ENCODE measurements at places on chromosomes 16 and 17.

- no peak for DNase-seq
These were observed 34.1 kb upstream of the MMP2 start for GRCh38 chr16:55444754-55445485.

- DNase-seq: no peak
These were observed 64.3 kb downstream of the CENPV start for GRCh38 chr17:16288860-16289571.

GRCh38 chr16:11076259-11077018 is 132.1 kb downstream of the CLEC16A start:
- no peak for DNase-seq

DNA sequence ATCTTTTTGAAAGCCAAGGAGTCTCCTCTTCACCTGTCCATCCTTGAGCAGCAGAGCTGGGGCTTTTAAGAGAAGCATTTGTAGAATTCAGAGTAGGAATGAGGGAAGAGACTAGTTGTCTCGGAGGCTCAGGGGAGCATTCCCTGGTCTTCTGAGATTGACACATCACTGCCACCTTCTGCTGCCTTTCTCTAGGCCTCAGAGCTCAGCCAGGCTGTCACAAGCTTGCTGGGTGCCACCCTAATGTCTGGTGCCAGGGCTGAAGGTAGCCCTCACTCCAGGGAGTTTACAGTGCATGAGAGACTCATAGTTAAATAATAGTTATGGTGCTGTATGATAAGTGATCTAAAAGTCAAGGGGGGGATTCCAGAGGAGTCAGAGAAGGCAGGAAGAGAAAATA is 39.7 kb downstream of the B9D1 start:
- no peak for DNase-seq

DNA sequence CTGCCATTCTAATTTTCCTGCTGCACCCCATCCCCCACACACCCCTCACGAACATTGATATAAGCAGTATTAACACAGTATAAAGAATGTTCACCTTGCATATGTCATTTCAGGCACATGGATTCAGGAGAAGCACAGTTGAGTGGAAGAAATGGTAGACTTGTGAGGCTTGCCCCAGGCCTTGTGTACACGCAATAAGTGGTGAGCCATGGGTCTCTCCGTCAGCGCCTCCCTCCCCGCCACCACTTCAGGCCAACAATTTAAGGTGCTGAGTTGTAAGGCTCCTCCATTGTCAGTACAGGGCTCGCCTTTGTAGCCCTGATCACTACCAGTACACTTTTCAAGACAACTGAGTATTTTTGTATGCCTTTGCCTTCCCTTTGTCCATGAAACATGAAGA is 12.2 kb upstream of the CLEC18C start:
- DNase-seq: no peak

GRCh38 chr16:23847948-23848347 is 12.2 kb downstream of the PRKCB start:
- no peak for DNase-seq

GRCh38 chr17:6108382-6108781 is 38.2 kb downstream of the WSCD1 start:
- no peak for DNase-seq

- no peak for DNase-seq
These were observed 212.3 kb downstream of the SHISA9 start for GRCh38 chr16:13113741-13114140.

DNA sequence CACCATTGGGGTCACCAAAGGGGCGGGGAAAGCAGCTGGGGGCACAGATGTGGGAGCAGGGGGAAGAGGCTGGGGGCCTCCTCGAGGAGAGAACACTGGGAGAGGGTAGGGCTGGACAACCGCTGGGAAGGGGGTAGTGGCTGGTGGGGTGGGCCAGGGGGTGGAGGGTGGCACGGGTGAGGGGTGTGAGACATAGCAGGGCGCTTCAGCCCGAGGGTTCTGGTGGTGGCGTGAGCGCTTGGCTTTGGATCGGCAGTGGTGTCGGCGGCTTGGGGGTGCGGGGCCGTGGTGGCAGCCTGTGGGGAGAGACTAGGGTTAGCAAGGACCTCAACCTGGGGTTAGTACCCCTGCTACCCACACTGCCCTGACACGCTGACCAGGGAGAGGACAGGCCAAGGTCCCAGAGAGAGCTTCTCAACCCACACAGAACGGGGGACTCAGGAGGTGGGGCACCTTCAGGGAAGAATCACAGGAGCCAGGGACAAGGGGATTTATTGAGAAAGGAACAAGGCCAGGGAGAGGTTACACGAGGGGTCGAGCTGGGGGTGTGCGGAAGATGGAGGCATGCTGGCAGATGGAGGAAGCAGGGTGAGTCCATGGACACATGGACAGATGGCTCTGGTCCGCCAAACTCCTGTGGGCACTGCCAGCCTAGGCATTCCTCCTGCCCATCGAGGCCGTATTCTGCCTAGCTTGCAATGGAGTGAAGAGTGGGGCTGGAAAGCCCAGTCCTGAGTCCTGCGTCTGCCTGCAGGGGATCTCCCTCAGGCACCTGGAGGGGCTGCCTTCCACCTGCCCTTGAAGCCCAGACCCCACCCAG is 8.4 kb downstream of the PER1 start:
- DNase-seq: no peak

- DNase-seq: no peak
These were observed 66.4 kb downstream of the MYH11 start for GRCh38 chr16:15790458-15790857.

- DNase-seq: no peak
These were observed 96.5 kb upstream of the NLRP1 start for GRCh38 chr17:5680766-5681165.

GRCh38 chr17:66807182-66807581 is 27.7 kb upstream of the CACNG5 start:
- no peak for DNase-seq

DNA sequence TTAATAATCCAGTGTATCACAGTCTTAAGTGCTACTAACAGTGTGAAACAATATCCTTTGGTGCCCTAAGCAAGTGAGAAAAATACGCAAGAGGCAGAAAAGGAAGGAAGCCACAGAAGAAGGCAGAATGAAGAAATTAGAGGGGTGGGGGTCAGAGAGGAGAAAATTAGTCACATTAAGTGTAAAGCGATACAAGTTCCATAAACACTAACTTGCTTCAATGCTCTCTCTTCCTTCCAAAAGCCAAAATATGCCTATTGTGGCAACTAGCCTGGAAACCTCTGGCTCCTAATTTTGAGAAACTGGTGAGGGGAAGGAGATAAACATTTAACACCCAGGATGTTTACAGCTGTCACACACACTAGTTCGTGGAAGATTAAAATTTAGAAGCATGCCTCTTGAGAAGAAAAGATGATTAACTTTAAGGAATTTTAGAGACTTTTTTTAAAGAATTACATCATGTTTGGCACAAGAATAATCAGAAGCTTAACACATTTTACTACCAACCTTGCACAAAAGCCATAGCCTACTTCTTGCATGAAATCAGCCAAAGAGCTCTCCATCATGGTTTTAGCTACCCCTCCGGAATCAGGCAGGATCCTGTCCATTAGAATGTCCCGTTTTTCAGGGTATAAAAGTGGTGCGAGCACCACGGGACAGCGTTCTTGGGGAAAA is 44.7 kb downstream of the CNOT1 start:
- no peak for DNase-seq

GRCh38 chr17:12521416-12521815 is 144.3 kb upstream of the MYOCD start:
- DNase-seq: no peak

Data from cortex of kidney (tissue), 1 donor.